Endodermal cell (in vitro differentiated cells): ENCODE measurements at places on chromosomes 5 and 9. TPM values are rescaled to one million over a fixed set of nuclear protein-coding genes. Genes with fewer than 3 reads are reported as not detected.
A peak's percentile ranks its signal among the peaks of the same experiment; 100 is the strongest.

GRCh38 chr9:98477884-98478283 lies 222.4 kb upstream of the TBC1D2 start:
- no peak for DNase-seq

DNA sequence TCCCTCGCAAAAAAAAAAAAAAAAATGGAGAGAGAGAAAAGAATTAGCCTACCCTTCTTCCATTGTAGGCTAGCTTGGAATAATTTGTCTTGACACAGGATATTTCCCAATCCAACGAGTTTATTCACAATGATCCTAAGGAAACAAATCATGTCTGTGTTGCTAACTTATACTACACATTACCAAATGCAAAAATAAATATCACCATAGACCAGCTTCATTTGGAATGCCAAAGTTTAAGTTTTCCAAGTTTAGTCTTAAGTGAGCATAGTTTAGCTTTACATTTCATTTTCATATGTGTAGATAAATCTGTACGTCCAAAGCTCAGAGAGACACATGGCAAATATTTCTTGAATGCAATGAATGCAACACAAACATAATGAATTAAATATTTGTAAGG lies 1106.2 kb upstream of the DMAC1 start:
- no peak for DNase-seq

- DNase-seq, result no peak
Measured at GRCh38 chr5:12799165-12799564, 894.9 kb upstream of the CTNND2 start.

GRCh38 chr5:160183075-160183474 lies 46.2 kb upstream of the FABP6 start:
- DNase-seq, result no peak

GRCh38 chr5:43268188-43268820 lies 44.9 kb downstream of the HMGCS1 start:
- peak; percentile 51 for DNase-seq

Gene ZDHHC11B
- total RNA-seq, result 0.74 to 2.0 TPM (median 0.75 TPM) in 3 replicates
